ENCODE measurements at places on chromosomes 16 and 17.

DNA sequence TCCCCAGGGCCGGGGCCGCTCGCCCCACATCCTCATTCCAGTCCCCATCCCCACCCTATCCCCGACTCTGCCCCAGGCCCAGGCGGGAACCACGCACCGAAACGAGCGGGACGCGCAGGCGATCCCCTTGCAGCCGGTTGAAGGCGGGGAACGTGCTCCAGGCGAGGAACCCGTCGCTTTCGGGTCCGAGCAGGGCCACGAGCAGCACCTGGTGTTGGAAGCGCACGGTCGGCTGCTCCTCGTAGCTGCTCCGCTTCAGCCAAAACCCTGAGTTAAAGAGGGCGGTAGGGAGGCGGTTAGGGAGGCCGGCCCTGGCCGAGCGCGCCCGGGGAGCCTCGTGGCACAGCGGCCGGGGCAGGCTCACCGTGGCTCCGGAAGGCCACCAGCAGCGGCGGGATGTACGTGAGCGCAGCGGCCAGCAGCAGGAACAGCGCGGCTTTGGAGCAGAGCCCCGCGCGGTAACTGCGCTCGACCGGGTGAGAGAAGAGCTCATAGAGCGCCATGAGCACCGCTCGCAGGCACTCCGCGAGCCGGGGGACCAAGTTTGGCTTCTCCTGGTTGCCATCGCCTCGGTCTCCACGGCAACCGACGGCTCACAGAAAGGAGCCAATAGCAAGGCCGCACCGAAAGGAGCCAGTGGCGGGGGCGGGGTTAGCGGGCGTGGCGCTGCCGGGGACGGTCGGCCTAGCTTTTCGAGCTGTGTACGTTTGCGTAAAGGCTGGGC is at the start of gene TMEM231:
TMEM231 (minus strand) TSS at position 546 of the 724 bp plus-strand sequence; CDS start at position 503, 43 bp downstream.
- DNase-seq: peak; percentile 95

DNA sequence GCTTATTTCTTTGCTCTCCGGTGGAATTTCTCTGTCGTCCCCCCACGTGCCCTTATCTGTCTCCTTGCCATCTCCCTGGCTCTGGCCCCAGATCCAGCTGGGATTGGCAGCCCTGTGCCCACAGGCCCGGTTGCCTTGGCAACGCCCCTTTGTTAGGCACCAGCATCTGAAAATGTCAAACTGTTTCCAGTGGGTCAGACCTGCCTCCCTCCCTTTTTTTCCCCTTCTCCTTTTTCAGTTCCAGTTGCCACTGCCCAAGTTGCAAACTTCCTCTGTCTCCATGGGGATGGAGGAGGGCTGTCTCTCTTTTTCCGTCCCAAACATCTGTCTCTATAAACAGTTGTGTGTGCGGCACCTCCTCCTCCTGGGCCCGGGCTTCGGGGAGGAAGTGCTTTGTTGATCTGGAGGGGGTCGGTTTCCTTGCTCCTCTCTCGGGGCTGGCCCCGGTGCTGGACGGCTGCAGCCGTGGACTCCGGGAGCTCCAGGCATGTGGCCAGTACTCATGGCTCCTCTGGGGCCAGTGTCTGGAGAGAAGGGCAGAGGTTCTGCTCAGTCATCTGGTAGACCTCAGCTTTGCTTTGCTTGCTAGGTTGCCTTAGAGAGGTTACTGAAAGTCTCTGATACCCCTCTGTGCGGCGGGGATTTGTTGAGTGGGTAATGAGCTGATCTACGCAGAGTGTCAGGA is 35.3 kb downstream of the SOCS3 start:
- peak; percentile 89 for DNase-seq

DNA sequence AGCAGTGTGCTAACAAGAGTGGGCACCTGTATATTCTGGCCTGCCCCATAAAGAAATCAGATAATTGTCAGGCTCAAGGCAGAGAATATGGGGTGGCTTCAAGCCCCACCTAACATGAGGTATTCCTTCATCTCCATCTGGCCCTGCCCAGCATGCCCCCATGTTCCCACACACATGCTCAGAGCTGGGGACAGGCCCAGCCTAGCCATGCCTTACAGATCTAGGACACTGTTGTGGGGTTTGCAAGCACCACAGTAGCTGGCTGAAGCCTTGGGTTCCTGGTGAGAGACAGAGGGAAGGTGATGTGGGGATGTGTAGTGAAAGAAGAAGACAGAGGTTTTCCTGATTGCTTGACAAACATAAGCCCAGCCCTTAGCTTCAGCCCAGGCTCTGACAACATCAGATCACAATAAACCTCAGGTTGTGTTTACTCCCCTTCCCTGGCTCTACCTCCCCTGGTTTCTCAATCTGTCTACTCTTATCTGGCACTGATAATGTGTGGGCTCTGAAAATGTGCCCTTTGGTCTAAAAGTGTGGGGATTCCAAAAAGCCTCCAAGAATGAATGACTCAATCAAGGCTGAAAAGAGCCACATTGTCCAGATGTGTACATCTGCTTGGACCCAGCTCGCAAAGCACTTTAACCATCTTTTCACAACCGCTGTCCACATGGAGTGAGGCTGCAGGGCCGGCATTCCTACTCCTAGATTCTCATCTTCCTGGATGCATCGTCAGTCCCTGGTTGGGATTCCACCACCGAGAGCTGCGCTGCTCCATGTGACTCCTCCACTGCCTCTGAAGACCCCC is 34.4 kb downstream of the CDRT4 start:
- no peak for DNase-seq

- DNase-seq: no peak
Observed at GRCh38 chr17:43916385-43916784, 9.0 kb upstream of the MPP2 start.

DNA sequence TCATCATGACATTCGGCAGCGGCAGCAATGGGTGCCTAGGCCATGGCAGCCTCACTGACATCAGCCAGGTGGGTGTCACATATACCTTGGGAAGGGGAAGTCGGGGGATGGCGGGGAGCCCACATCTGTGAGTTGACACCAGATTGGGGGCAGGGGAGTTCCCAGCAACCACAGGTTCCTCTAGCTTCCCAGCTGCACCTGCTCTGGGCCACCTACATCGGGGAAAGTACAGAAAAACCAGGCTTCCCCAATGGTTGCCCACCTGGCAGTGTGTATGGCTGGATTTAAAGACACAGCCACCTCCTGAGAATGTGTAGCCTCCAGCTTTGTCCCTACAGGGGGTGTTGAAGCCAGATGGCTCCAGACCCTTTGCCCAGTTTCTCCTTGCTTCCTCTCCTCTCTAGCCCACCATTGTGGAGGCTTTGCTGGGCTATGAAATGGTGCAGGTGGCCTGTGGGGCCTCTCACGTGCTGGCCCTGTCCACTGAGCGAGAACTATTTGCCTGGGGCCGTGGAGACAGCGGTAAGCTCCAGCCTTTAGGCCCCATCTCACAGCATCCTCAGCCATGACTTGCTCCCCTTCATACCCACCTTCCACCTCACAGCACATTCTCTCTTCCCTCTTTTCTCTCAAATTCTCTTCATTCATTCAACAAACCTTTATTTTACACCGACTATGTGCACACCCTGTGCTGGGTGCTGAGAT is 5.0 kb upstream of the TRAF4 start:
- no peak for DNase-seq

DNA sequence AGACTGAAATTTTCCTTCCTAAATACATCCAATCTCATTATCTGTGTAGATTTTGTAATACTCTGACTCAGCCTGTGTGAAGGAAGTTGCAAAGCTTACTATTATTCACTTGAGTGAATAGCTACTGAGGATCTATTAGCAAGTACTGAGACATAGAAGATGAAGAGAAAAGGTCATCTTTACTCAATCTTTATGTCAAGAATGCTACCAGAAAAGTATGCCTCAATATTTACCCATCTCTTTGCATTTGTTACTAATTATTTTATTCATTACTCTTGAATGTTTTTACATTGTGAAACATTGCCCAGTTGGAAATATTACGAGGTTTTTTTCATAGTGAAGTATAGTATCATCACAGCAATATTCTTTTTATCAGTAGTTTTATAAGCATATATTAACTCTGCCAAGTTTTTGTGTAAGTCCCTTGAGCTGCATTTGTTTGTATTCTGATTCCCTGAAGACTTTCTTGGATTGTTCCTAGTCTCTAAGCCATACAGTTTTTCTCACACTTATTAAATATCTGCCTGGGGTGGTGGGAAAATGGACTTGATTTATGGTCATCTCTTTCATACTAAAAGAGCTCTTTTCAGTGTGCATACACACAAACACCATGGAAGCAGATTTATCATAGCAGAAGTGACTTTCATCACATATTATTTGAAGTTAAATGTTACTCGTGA is 110.4 kb downstream of the MRTFB start:
- no peak for DNase-seq

DNA sequence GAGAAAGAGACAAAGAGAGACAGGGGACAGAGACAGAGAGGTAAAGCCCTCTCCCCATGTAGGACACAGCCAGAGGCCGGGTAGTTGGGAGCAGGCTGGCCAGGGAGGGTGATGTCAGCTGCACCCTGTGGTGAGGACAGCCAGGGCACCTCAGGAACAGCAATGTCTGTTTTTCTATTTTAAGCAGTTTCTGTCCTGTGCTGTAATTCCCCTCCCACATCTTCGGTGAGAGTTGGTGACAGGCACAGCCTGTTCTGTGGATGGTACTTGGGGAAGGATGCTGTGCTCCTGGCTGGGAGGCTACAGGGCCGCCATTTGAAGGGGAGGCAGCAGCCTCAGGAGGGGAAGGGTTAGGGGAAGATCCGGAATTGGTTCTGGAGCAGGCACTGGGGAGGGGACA is 163.5 kb downstream of the SDK2 start:
- DNase-seq: no peak

- DNase-seq: no peak
Observed at GRCh38 chr16:55562936-55563335, 3.5 kb upstream of the CAPNS2 start.

GRCh38 chr17:75012096-75012345 is 449 bp upstream of the MRPL58 start:
- DNase-seq: no peak

- DNase-seq: peak; percentile 39
Observed at GRCh38 chr17:19247473-19247872, 10.3 kb downstream of the EPN2 start.

- no peak for DNase-seq
Observed at GRCh38 chr17:10247810-10248209, 49.4 kb upstream of the GAS7 start.

DNA sequence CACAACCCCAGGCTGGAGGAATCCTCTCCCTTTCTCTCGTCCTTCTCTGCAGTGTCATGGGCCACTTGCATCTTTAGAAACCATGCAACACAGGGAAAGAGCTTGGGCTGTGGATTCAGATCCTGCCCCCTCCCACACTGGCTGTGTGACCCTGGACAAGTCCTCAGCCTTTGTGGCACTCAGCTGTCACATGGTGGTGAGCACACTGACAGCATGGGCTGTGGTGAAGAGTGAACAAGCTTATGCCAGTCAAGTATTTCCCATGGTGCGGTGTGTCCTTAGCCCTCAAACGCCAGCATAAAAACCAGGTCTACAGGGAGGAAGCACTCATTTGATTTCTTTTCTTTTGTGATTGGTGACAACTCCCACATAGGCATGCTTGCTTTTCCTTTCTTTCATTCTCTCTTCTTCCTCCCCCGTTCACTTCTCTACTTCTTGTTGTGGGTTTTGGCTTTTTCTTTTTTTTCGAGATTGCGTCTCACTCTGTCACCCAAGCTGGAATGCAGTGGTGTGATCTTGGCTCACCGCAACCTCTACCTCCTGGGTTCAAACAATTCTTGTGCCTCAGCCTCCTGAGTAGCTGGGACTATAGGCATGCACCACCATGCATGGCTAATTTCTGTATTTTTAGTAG is 314.2 kb downstream of the CPPED1 start:
- DNase-seq: no peak

- DNase-seq: peak; percentile 86
Observed at GRCh38 chr16:85448557-85449190, 164.4 kb upstream of the GSE1 start.

GRCh38 chr17:34703533-34703932 is 124.2 kb downstream of the TMEM132E start:
- no peak for DNase-seq

DNA sequence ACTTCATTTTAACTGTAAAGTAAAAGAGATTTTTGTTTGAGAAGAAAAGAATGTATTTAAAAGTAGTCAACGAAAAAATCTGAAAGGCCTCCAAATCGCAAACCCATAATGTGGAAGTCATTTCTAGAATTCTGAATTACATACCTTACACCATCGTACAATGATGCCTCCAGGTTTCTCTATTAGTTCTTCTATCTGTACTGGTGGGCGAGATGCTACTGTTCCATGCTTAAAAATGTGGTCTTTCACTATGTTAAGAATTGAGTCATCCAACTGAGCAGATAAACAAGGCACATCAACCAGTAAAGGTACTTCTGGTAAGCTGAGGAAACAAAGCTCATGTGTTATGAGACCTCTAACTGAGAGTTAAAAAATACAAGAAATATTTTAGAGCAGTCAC is 28.5 kb downstream of the CRLF3 start:
- DNase-seq: no peak

- no peak for DNase-seq
Observed at GRCh38 chr16:28103516-28104170, 40.1 kb upstream of the GSG1L start.

DNA sequence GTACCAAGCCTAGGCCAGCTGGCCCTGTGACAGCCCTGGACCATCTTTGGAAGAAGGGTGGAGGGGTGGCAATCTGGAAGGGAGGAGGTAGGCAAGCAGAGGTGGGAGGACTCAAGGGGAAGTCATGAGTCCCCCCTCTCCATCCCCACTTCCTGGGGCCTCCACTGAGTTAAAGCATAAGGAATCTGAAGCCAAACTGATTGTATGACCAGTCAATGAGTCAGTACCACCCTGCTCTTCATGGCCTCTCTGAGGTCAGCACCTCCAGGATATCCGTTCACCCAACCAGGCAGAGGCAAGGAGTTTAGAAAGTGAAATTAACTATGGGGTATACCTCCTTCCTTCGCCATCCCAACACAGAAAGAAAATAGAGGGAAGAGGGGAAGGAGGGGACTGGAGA is 272.7 kb downstream of the SOX9 start:
- DNase-seq: no peak

GRCh38 chr17:56656701-56657327 is 63.3 kb downstream of the NOG start:
- no peak for DNase-seq

DNA sequence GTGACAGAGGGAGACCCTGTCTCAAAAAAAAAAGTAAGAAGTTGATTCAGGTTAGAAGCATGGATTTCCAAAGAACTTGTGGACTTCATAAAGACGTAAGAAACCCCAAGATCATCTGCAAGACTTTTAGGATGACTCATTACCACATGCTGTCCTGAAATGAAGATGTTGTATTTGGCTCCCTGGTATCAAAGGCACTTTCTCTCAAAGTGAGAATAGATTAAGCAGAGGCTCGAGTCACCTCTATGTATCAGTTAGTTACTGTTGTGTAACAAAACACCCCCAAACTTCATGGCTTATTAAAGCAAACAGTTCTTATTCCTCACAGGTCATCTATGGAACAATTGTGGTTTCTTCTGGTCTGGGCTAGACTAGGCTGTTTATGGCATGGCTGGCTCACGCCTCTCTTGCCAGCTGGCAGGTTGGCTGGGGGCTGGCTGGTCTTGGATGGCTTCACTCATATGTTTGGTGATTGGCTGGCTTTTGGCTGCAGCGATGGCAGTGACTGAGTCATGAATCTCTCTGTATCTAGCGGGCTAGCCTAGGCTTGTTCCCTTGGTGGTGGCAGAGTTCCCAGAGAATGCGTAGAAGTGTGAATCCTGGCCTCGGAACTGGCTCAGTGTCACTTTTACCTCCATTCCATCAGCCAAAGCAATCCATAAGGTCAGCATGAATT is 60.4 kb upstream of the MSI2 start:
- DNase-seq: no peak

All from SK-N-SH (cell line).